Caco-2 (cell line): ENCODE measurements at places on chromosomes 1 and 21. TPM values are rescaled to one million over a fixed set of nuclear protein-coding genes. Genes with fewer than 3 reads are reported as not detected.
A peak's percentile ranks its signal among the peaks of the same experiment; 100 is the strongest.

Gene FUBP1
- total RNA-seq, result 90.1 and 92.6 TPM in 2 replicates

Gene NTMT2
- total RNA-seq, result not detected in 2 replicates

Gene KRTAP20-1
- total RNA-seq, result not detected in 2 replicates

Gene RIT1
- 21.9 and 23.0 TPM in 2 replicates for total RNA-seq

Gene FCMR
- total RNA-seq, result not detected in 2 replicates

Gene MYOG
- not detected in 2 replicates for total RNA-seq

Gene UBASH3A
- total RNA-seq, result not detected in 2 replicates

Gene IQGAP3
- 35.8 and 37.6 TPM in 2 replicates for total RNA-seq

- DNase-seq, result no peak
Measured at GRCh38 chr1:88876573-88877365, 14.6 kb downstream of the GTF2B start.

DNA sequence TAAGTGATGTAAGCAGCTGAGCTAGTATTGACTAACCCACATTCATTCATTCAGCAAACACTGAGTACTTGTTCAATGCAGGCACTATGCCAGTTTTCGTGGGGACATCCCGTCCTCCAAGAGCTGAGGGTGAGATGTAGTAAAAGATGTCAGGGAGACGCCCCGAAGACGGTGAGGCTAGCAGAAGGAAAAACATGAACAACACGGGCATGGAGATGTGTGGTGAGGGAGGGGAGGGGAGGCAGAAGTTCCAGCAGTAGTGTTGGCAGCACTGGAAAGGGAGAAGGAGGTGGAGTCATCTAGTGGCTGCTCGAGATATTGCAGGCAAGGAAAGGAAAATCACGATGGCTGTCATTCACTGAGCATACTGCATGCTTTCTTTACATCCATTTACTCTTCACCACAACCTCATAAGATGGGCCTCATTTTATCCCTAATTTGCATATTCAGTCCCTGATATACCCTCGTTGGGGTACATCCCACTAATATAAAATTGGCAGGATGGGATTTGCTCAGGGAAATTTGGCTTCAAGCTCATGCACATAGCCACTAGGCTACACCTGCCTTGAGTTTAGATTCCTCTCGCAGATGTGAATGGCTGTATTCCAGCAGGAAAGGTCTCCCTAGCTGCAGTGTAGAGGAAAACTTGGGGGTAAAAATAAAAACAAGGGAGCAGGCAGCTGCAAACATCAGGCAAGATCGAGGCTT, 14.5 kb downstream of the PDZK1IP1 start:
- peak; percentile 72 for DNase-seq

GRCh38 chr21:14116080-14116481, 94.7 kb downstream of the LIPI start:
- DNase-seq, result no peak

- no peak for DNase-seq
Measured at GRCh38 chr1:8373581-8374241, 55.8 kb downstream of the SLC45A1 start.

- peak; percentile 40 for DNase-seq
Measured at GRCh38 chr1:55214934-55215193, 300 bp downstream of the USP24 start.

- DNase-seq, result no peak
Measured at GRCh38 chr1:238672262-238672661, 714.1 kb upstream of the CHRM3 start.

DNA sequence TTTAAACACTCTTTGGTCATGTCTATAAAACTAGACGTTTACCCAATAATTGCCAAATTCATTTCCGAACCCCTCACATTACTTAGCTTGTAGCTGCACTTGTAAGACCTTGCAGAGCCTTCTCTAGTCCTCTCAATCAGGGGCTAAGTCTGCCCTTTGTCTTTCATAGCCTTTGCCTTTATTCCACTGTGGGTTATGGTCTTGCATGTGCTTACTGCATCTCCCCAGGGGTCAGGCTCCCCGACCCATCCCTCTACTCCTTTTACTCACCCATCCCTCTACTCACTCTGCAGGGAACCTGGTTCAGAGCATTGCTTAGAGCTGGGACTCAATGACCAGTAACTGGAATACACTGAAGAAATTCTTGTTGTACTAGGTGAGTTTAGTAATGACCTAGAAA, 235.4 kb downstream of the PCP4 start:
- DNase-seq, result no peak

GRCh38 chr1:181113059-181113641, 24.6 kb downstream of the IER5 start:
- DNase-seq, result peak; percentile 67

- DNase-seq, result no peak
Measured at GRCh38 chr1:4127592-4128140, 227.6 kb upstream of the C1orf174 start.

DNA sequence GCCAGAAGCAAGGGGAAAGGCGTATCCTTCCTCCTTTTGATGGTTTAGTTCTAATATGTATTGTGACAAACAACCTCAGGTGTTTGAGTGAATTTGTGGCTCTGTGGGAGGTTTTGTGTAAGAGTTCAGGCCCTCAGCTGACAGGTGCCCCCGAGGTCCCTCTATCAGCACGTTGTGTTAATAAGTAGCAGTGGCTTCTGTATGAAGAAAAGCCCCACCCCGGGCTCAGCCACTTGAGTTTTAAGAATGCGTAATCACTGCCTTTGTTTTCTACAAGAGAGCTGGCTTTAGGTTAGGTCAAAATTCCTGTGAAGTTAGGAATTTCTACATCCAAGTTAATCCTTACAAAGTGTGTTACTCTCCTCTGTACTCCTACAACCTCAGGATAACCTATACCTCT, 92.4 kb upstream of the PGBD5 start:
- DNase-seq, result peak; percentile 51

DNA sequence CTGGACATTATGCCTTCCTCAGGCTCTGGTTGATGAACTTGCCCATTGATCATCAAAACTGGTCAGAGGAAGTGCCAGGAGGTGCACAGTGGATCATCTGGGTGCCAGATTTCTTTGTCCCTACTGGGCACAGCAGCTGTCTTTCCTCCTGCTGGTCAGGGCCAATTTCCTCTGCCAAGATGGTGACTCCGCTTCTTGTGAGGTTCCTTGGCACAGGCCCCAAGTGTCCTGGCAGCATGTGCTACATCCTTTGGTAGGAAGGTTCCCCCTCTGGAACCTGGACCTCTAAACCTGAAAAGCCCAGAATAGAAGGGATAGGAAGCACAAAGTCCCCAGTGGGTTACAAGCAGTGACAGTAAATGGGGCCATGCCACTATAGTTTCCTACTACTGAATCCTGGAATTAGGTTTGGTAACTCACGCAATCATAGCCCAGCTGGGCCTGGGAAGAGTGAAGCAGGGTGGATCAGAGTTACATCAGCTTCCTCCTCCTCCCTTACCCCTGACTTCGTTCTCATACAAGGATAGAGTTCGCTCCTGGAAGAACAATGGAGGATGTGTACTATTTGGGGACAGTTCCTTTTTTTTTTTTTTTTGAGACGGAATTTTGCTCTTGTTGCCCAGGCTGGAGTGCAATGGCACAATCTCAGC, 147.1 kb downstream of the CNIH3 start:
- DNase-seq, result no peak

GRCh38 chr1:16266411-16267118, 29.6 kb upstream of the CPLANE2 start:
- no peak for DNase-seq

- no peak for DNase-seq
Measured at GRCh38 chr1:158046715-158047510, 53.5 kb downstream of the KIRREL1 start.

GRCh38 chr1:60898987-60899386, 183.4 kb upstream of the NFIA start:
- DNase-seq, result no peak

DNA sequence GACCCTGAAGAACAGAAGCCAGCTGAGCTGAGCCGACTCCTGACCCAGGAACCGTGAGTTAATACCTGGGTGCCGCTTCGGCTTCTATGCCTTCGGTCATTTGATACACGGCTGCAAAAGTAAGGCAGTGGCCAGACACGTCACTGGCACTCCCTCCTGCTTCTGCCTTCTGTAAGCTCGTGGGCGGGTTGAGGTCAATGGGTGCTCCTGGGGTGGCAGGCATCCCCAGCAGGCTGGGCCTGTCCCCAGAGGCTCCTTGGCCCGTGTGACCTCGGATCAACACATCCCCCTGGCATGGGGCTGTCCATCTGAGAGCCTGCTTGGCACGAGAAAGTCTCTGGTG, 35.7 kb upstream of the COL6A1 start:
- DNase-seq, result no peak

DNA sequence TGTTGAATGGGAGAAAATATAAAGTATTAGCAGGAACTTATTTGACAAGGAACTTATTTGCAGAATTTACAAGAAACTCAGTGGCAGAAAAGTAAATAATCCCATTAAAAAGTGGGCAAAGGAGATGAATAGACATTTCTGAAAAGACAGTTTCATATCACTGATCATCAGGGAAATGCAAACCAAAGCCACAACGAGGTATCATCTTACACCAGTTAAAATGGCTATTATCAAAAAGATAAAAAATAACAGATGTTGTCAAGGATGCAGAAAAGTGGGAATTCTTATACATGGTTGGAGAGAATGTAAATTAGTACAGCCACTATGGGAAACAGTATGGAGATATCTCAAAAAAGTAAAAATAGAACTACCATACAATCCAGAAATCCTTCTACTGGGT, 61.0 kb downstream of the SYT14 start:
- DNase-seq, result no peak

DNA sequence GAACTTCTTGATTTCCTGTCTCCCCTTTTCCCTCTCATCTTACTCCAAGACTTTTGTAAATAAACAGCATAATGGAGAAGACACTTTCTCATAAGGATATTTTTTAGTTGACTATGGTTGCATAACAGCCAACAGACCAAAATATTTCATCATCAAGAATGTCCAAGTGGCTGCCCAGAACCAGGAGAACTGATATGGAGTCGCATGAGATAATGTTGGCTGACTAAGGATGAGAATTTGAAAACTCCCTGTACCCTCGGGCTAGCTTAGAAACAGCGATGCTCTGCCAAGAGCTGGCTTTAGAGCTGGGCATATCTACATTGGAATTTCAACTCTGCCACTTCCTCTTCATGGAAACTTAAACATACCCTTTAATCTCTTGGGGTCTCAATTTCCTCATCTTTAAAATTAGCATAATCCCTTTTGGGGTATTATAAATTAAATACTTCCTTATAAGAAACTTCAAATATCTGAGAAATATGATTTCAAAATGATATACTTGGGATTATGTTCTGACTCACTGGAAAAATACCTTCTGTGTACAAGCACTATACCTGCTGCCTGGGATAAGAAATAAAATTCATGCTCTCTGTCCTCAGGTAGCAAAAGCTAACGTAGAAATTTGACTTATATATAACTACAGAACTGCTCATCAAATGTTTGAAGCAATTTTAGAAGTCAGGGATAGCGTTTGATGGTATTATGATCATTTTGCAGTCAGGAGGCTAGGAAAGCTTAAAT, 777.3 kb downstream of the LTN1 start:
- no peak for DNase-seq

DNA sequence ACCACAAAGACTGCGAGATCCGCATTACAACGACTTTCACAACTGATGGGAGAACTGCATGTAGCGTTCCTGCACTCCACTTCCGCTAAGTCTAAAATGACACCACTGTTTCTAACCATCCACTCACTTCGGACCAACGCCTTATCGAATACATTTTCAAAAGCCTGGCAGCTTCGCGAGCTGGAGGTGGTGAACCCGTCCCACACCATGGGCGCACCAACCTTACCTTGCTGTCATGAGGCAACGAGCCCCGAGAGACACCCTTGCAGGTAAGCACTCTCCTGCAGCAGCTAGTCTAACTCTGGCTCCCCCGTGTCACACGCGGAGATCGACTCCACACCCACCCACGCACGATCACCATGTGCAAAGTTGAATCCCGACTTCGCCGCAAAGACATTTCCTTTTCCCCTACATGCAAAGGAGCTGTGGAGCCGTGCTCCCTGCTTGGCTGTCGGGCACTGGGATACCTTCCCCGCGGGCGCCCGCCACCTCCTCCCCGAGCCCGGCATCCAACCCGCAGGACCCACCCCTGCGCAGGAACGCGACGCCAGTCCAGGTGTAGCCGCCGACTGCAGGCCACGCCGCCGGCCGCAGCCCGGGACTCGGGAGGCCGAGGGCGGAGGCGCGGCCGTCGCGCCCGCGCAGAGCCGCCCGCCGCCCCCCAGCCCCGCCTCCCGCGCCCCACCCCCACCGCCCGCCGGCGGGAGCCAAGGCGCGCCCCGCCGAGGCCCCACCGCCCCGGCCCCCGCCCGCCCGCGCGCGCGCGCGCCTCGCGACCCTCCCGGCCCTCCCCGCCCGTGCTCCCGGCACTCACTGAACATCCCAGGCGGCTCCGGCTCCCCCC, 629 bp downstream of the TAF5L start:
- DNase-seq, result peak; percentile 78

GRCh38 chr1:100735244-100735643, 15.7 kb downstream of the VCAM1 start:
- DNase-seq, result no peak

DNA sequence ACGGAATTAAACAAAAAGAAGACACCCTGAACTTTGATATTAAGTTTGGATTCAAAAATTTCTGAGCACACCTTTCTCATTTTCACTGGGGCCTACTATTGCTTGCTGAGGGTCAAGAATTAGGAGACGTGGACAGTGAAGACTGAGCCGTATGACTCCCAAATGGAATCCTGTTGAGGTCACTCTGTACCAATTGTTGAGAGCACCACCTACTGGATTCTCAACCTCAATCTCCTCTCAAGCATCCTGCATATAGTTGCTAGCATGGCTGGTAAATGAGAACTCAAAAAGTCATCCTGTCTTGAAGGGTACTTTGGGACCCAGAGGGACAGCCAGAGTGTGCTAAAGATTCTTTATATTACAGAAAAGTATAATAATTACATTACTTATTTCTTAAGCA, 20.2 kb upstream of the MTR start:
- DNase-seq, result no peak

DNA sequence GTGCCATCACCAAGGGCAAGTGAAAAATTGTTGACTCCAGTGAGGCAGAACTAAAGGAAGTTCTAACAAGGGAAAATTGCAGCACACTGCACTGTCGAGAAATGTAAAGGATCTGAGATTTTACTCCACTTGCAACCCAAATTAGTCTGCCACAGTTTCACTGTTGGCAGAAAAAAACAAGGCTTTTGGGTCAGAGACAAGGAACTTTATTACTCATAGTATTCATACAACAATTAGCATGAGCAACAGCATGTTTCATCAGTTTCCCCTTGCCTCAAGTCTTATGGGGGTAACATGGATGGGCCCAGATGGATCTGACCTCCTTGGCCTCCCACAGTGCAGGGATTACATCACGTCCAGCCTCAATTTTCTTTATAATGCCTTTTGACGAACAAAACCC, 125.3 kb downstream of the LTN1 start:
- no peak for DNase-seq

DNA sequence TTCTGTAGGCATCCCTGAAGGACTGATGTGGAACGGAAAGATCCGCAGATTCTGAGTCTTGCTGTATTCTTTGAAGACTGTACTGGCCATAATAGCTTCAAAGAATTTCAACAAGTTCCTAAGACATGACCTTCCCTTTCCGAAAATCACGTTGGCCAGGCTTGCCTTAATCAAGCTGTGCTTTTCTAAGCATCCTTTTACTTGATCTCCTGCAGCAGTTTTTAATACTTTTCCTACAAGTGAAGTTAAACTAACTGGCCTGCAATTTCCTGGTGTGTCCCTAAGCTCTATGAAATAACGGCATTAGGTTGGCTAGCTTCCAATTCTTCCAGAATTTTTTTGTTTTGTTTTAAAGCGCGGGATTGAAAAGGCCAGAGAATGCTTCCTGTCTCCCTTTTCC, 40.3 kb downstream of the SPAG17 start:
- no peak for DNase-seq

GRCh38 chr1:9453779-9454418, 85.4 kb upstream of the SLC25A33 start:
- DNase-seq, result no peak
